ENCODE measurements at places on chromosomes 5 and 9. TPM values are rescaled to one million over a fixed set of nuclear protein-coding genes. Genes with fewer than 3 reads are reported as not detected.

DNA sequence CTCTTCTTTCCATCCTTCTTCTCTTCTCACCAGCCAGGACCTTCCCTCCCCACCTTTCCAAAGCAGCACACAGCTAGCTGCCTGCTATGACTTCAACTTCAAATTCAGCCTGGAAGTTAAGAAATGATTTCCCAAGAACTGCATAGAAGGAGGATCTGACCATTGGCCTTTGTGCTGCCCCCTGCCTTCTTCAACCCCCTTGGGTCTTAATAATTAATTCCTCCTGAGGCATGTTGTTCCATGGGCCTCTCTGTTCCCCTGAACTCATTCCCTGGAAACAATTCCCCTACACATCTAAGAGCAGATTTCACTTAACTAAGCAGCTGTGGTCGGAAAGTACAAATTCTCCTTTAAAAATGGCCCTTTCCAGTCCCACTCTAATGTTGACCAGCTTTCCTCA is 62.4 kb downstream of the ADAMTS12 start:
- DNase-seq, result no peak

- DNase-seq, result no peak
Measured at GRCh38 chr5:39678534-39678933, 253.8 kb upstream of the DAB2 start.

- no peak for DNase-seq
Measured at GRCh38 chr9:135090547-135090946, 3.1 kb downstream of the OLFM1 start.

The KIAA1191 gene
- total RNA-seq, result 79.3 TPM

DNA sequence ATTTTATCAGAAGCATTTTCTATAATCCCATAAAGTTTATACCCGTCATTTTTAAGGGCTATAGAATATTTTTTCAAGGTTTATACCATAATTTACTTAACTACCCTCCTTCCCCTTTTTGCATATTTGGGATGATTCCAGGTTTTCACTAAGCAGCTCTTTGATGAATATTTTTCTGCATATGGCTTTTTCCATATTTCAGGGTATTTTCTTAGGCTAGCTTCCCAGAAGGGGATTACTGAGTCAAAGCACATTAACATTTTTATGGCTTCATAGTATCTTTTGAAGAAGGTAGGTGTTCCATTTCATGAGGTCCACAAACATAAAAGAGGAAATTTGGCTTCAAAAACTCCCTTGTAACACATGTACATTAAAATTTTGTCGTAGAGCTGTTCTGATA is 14.6 kb upstream of the COL15A1 start:
- no peak for DNase-seq
